NCI-H69 (cell line): ENCODE measurements at places on chromosomes 6 and 20.

- peak; percentile 2 for DNase-seq
Observed at GRCh38 chr20:50521221-50522052, 11.3 kb downstream of the PTPN1 start.

DNA sequence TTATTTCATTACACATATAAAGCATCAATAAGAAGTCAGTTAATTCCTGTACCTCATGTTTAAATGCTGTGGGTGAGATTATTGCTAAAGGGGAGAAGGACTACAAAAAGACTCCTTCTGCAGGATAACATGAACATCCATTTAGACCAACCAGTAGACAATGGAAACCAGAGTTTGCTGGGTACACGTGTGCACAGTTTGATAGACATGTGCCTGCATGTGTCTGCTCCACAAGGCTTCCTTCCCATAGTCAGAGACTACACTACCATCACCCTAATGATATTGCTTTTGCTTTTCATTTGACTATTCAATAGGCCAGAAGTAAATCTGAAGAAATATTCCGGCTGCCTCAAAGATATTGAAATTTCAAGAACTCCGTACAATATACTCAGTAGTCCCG is 231.6 kb downstream of the ARHGAP18 start:
- DNase-seq, result no peak

- DNase-seq, result peak; percentile 80
Observed at GRCh38 chr6:50849796-50850180, 31.1 kb downstream of the TFAP2B start.

GRCh38 chr20:90651-91050 is 3.2 kb downstream of the DEFB125 start:
- DNase-seq, result no peak

- DNase-seq, result no peak
Observed at GRCh38 chr6:136752554-136752953, 39.7 kb downstream of the MAP3K5 start.

GRCh38 chr6:34985236-34985635 is 96.2 kb downstream of the ANKS1A start:
- no peak for DNase-seq

DNA sequence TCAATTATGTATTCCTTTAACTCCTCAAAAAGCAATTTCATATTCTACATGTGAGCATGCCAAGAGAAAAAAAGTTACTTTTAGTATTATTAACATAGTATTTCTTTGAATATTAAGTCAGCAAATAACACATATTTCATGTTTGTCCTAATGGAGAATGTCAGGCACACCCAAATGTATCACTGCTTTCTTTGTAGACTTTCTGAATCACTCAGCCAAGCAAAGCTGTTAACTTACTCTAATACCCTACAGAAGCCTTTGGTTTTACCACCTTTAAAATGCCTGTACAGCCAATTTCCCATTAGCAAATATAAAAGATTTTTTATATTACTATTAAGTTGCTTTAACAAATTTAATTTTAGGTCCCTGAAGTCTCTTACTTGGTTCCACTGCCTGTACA is 23.8 kb downstream of the FRK start:
- no peak for DNase-seq

- no peak for DNase-seq
Observed at GRCh38 chr6:4931530-4932227, 72.2 kb downstream of the RPP40 start.

DNA sequence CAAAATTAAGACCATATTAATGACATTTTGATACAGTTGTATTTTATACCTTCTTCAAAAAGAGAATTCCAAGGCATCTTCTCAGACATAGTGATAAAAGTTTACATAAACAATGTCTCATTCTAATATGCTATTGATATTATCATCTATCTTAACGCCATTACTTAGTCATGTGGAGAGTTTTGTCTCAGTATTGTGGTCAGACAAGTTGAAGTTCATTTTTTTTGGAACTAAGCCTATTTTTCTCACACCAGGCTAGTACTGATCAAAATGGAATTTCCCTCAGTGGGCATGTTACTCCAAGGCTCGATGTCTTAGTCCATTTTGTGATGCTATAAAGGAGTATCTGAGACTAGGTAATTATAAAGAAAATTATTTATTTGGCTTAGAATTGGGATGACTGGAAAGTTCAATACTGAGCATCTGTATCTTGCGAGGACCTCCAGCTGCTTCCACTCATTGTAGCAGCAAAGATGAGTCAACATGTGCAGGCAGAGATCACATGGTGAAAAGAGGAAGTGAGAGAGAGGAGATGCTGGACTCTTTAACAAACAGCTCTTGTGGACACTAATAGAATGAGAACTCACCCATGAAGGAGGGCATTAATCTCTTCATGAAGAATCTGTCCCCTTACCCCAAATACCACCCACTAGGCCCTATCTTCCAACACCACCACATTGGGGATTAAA is 825.5 kb upstream of the MANEA start:
- DNase-seq, result peak; percentile 50

- no peak for DNase-seq
Observed at GRCh38 chr6:25147223-25147622, 132.0 kb upstream of the CARMIL1 start.

- DNase-seq, result no peak
Observed at GRCh38 chr6:105934708-105935107, 151.4 kb upstream of the PRDM1 start.

DNA sequence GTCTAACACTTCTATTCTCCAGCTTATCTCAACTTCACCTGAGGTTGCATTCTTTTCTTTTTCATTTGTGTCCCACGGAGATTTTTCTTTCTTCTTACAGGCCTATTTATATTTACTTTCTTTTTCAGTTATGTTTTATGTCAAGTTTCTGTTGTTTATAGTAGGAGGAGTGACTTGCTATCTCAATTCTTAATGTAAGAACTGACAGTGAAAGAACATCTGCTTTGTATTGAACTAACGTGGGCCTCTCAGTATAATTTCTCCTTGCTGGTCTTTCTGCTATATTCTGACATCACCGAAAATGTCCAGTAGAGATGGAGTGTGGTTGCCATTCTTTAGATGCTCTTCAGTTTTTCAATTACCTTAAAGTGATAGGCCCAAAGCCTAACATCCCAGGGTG is 521.7 kb downstream of the EPM2A start:
- no peak for DNase-seq

- peak; percentile 67 for DNase-seq
Observed at GRCh38 chr20:19802492-19803158, 44.6 kb downstream of the RIN2 start.

DNA sequence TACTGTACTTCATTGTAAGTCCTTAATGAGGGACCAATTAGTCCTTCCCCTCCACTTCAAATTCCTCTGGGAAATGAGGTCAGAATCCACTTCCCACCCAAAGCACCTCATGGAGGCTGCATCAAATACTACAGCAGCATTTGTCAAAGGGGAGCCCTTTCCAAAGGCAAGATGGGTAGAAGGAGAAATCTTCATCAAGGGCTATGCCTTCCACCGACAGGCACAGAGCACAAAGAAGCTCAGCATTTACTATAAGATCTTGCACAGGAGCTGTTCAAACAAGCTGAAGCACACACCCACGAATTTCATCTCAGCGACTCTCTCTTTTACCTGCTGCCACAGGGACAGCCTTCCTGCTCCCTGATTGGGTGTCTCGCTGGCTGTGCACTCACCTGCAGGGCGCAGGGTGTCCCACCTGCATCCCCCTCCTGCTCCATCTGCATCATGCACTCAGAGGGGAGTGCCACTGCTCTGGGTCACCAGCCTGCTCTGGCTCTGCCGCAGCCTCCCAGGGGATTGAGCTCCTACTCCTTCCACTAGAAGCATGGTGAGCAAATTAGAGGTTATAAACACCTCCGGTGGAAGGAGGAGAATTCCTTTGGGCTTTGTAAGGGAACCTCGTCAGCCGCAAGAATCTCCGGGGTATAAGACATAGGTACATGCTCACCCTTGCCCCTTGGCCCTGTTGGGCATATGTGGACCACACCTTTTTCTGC is 164.5 kb downstream of the ATXN1 start:
- peak; percentile 82 for DNase-seq

DNA sequence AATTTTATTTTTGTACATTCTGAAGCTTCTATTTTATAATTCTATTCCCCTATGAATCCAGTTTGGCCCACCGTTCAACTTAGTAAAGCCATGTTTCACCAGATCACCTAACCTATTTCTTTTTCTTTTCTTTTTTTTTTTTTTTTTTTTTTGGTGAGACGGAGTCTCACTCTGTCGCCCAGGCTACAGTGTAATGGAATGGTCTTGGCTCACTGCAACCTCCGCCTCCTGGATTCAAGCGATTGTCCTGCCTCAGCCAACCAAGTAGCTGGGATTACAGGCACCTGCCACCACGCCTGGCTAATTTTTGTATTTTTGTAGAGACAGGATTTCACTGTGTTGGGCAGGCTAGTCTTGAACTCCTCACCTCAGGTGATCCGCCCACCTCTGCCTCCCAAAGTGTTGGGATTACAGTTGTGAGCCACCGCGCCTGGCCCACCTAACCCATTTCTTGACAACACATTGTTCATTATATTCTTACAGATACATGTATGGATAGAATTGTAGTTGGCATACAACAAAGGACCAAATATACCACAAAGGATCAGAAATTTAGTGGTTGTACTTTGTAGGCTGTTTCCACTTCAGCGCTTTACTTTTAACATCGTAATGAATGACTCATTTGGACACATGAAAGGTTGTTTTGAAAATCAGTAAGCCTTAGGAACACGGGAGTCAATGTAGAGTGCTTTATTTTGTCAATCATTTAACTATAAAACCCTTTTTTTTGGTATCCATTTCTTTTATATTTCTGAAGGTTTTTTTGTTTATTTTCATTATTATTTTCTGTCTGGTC is 63.2 kb downstream of the GJA1 start:
- DNase-seq, result no peak

DNA sequence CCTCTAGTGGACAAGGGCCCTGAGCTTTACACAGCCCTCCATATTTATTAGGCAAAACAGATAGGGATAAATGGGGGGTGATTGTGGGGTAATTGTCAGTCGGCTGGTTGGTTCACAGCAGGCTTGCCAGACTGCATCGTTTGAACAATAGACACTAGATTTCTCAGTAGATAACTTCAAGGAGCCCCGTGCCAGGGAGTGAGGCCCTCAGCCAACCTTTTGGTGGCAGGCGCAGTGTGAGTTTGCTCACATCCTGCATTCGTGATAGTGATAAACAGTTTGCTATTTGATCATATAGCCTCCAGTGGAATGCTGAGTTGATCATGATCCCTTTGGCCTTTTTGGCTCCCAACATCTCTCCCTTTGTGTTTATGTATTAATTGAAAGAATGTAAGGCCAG is 3.6 kb upstream of the ABHD12 start:
- DNase-seq, result no peak

DNA sequence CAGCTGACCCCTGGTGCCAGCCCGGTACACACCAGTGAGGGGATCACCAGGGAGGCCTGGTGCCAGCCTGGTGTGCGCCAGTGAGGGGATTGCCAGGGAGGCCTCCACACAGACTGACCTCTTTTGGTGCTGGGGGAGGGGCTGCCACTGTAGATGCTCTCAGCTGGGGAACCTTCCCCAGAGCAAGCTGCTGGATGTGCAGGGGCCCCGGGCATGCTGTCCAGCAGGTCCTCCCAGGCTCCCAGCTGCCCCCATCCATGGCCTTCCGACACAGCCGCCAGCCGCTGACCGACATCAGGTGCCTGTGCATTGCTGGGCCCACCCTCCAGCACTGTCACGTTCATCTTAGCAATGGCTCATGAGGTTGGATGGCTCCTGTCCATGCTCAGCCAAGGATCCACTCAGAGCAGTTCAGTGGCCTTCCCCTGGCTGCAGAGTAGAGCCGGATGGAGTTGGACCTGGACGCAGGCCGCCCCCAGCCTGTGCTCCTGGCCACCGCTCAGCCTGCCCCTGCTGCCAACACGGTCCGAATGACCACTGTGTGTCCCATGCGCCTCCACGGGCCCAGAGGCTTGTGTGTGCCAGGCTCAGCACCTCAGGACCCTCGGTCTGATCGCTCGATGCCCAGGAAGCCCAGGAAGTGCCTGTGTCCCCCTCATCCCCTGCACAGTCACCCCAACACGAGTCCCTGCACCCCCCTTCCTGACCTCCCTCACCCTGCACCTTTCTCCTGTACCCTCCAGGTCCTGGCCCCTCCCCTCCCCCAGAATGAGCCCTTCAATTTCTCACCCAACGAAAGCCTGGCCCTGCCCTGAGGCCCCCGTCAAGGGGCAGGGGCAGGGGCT is 95.7 kb downstream of the YTHDF1 start:
- DNase-seq, result no peak

- DNase-seq, result peak; percentile 54
Observed at GRCh38 chr20:53809217-53809616, 215.6 kb upstream of the ZNF217 start.

- no peak for DNase-seq
Observed at GRCh38 chr6:30405934-30406333, 61.0 kb downstream of the RPP21 start.

GRCh38 chr6:116049321-116049720 is 11.4 kb downstream of the FRK start:
- no peak for DNase-seq

DNA sequence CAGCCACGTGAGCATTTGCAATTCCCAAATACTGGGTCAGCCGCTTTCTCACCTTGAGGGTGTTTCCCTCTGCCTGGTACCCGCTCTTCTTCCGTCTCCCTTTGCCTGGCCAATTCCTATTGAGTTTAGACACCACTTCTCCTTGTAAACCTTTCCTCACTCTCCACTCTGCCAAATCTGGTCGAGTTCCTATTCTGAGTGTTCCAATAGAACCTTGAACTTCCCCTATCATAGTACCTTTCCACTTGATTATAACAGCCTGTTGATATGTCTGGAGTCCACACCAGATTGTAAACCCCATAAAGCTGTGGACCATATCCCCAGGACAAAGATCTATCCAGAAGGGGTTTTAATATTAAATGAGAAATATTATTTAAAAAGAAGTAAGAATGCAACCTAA is 36.0 kb upstream of the EDN1 start:
- DNase-seq, result no peak

GRCh38 chr6:41224800-41225199 is 3.3 kb upstream of the TREML4 start:
- DNase-seq, result no peak

- DNase-seq, result peak; percentile 74
Observed at GRCh38 chr20:7155282-7155681, 387.8 kb downstream of the BMP2 start.

- DNase-seq, result no peak
Observed at GRCh38 chr6:35055891-35056290, 85.2 kb downstream of the TCP11 start.

GRCh38 chr6:31079656-31080261 is 32.6 kb downstream of the C6orf15 start:
- peak; percentile 75 for DNase-seq

GRCh38 chr6:36735110-36736071 is 37.8 kb downstream of the RAB44 start:
- peak; percentile 54 for DNase-seq

- peak; percentile 35 for DNase-seq
Observed at GRCh38 chr6:119346450-119346849, 3.1 kb downstream of the MAN1A1 start.

DNA sequence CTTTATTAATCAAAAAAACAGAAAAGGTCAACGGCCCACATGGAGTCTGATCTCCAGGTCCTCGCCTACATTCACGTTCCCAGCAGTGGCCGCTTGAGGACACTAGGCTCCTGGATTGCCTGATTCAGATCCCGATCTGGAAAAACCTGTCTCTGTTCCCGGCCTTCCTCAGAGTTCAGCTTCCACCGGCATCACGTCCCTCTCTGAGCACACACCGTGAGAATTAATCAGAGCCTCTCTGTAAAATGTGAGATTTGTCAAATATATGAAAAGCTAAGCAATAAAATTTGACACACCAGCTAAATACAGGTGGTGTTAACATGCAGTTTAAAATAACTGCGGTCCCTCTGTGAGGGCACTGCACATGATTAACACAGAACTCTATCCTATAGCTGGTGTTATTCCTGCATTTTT is 122.8 kb upstream of the COL21A1 start:
- DNase-seq, result peak; percentile 86

- DNase-seq, result peak; percentile 90
Observed at GRCh38 chr20:55354720-55355119, 650.6 kb downstream of the CBLN4 start.
